ENCODE measurements at places on chromosomes 1 and 21.

DNA sequence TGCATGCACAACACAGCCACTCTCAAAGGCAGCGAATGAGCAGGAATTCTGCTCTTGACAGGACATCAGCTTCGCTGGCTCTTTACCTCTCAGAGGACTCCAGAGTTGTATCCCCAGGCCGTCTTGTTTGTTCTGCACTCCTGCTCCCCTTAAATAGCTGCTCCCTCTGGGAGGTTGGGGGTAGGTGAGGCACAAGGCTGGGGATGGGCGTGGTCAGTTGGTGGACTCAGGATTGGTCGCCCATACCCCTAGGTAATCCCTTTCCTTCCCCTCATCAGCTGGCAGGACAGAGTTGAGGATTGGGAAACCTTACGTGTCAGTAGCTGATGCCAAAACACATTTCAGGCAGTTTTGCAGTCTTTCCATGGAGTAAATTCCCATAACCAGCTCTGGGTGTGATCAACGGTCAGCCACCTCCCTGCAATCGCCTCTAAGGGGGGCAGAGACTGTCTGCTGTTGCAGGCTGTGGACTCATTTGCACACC lies at the start of gene PLA2G2A:
Gene PLA2G2A (minus strand): TSS at position 125 of the 484 bp plus-strand sequence. CDS start 845 bp downstream, outside the sequence.
- no peak for DNase-seq

- DNase-seq = no peak
Measured at GRCh38 chr1:223135176-223135942, 7.7 kb downstream of the TLR5 start.

DNA sequence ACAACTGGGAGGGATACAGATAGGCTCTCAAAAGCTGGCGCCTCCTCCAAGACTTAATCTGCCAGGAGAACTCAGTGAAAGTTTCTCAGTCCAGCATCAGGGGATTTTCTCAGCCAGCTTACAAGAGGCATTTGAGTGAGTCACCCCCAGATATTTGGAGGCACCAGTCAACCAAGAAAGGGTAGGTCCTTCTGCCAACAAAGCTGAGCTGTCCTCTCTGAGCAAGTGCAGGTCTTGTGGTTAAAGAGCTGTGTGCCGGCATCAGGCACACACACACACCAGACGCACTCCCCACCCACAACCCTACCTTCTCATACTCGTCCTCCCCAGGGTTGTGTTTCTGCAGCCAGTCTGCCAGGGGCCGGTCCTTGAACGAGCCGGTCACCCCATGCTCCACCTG lies 27.0 kb upstream of the PPP1R15B start:
- DNase-seq = no peak

DNA sequence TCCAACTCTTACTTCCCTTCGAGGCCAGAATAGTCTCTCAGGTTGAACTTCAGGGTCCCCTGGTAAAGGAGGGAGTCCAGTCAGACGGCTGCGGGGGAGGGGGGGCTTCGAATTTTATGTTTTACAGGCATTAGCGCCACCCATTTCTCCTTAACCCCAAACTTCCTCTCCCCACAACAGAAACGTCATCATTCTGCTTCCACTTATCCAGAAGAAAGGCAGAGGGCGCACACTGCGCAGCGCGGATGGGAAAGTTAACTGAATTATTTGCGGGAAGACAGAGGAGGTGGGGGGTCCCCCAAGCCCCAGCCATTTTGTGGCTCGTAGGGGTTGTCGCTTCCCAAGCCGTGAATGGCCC lies 529 bp upstream of the PRMT2 start:
- DNase-seq = no peak

GRCh38 chr1:244826712-244827111 lies 8.7 kb upstream of the COX20 start:
- no peak for DNase-seq

DNA sequence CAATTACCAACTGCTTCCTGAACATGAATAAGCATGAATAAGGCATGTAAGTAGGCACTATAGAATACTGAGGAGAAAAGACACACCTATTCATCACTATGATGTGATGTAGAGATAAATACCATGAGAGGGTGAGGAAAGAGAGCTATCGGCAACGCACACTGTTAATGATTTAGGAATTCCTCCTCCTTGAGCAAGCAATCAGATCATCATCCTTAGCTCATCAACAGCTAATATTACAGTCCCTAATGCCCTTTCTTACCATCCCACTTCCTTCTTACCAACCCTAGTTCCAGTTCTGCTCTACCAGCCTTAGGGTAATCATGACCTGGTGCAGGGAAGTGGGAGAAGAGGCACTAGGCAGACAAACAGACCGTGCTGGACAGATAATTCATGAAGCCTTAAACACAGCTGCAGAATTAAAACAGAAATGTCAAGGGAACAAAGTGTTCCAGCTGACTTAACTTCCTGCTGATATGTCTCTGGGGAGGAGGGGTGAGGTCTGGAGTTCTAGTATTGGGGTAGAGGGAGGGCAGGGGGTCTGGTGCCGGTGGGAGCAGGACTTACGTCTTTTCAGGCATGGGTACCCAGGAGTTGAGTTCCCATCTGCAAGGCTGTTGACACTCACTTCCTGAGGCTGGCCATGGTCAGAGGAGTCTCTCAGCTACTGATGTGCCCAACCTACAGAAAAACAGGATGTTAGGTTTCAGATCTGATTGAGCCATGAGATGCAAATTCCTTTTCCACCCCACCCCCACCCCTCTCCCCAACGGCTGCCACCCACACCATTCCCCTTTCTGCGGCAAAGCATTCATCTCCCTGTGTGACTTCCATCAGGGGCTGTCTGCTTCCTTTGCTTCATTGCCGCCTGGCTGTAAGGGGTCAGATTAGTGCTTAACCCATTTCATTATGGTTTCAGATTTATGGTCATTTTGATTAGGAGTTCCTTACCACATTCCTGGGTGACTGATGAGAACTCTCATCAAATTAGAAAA lies 12.6 kb upstream of the RCSD1 start:
- no peak for DNase-seq

GRCh38 chr1:231185391-231185790 lies 23.5 kb downstream of the TRIM67 start:
- no peak for DNase-seq

DNA sequence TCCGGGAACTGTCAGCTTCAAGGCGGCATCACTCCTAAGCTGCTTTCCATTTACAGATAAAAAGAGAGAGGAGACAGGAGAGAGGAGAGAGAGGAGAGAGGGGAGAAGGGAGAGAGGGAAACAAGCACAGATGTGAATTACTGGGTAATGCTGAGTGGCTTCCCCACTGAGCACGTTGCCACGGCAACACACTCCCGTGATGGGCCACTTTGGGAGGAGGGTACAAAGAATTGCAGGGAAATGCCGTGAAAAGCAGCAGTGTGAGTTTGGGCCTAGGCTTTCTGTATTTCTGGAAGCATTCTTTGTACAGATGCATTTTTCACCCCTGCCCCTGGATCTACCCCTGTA lies 128.0 kb upstream of the IRF2BP2 start:
- DNase-seq = no peak

- no peak for DNase-seq
Measured at GRCh38 chr1:38332649-38333310, 286.2 kb upstream of the POU3F1 start.

Measured in stimulated activated CD4-positive, alpha-beta T cell treated with anti-CD3 and anti-CD28 coated beads, Interleukin-1b, Interleukin-23, amount 100 ng/mL, for 24 hours (primary cell).